ENCODE measurements at places on chromosomes 13 and 19.
A peak's percentile ranks its signal among the peaks of the same experiment; 100 is the strongest.

GRCh38 chr13:113853518-113854237 lies 10.2 kb downstream of the GAS6 start:
- no peak for DNase-seq

DNA sequence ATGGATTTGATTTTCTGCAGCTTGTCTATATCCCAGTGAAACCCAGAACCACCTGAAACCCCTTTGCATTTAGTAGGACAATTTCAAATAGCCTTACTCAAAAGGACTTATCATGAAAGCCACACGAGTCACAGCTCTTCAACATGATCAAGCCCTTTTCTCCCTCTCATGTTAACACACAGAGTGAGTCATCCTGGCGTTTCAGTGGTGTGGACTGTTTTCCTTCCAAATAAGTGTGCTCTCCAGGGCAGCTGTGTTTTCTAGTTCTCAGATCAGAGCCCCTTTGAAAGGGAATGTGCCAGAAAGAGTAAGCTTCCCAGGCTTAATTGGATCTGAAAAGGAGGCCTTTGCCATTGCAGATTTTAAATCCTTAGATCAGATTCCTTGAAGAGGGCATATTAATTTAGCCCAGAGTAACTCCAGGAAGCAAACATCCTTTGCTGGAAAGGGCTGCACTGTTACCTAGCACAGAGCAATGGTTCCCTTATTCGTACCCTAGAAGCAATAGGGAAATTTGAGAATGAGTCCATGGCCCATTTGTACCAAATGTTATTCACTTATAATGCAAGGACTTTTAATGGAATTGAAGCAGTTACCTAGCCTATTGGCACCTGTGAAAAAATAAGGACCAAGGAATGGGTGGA lies 51.3 kb downstream of the ERICH6B start:
- DNase-seq: no peak

GRCh38 chr13:42392716-42393572 lies 121.0 kb downstream of the AKAP11 start:
- DNase-seq: no peak

DNA sequence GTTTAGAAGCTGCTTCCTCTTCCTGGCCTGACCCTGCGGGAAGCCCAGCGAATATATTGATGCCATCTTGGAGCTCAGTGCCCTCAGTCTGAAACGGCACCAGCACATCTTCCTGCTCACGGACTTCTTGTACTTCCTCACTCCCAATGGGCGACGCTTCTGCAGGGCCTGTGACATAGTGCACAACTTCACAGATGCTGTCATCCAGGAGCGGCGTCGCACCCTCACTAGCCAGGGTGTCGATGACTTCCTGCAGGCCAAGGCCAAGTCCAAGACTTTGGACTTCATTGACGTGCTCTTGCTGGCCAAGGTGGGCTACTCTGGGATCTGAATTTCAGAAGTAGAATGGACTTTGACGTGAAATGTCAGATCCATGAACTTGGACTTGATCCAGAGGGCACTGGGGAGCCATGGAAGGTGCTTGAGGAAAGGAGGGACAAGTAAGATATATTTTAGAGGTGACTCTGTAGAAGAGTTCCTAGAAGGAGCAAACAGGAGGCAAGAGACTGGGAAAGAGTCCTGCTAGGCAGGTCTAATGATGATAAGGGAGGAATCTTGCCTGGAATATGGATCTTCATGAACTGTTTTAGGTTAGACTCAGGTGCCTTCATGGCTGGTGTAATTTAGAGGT lies 38.4 kb upstream of the CYP4F8 start:
- no peak for DNase-seq

- no peak for DNase-seq
These were observed 4.2 kb upstream of the CACNG7 start for GRCh38 chr19:53904909-53905308.

DNA sequence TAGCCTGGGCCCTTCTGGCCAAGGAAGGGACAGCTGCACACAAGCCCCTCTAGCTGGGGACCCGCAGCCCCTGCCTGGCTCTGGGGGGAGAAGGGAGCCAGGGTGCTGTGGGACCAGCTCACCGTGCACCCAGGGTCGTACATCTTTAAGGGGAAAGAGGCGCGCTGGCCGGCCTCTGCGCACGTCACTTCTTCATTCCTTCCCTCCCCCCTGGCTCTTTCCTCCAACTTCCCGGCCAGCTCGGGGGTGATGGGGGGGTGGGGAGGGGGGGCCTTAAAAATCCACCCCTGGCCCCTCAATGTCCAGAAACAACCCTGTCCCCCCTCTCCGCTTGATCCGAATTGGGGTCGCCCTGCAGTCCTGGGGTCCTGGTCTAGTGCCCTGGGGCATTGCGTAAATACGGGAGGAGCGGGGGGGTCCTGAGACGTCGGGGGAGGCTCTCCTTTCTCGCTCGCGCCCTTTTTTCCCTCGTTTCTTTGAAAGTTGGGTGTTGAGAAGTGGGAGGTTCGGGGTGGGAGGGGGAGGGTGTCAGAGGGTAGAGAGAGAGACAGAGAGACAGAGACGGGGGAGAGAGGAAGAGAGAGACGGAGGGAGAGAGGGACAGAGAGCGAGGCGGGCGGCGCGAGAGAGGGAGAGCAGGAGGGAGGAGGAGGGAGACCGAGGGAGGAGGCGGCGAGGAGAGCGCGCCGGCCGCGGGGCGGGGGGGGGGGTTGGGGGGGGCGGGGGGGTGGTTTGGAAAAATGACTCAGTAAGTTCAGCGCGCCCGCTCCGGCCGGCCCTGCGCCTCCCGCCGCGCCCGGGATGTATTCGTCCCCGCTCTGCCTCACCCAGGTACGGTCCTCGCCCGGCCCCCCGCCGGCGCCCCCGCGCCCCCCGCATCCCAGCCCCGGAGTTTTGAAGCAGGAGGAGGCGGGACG lies at the start of gene NFIC:
NFIC (plus strand) TSS at position 748 of the 917 bp plus-strand sequence; CDS start at position 802, 54 bp downstream.
- no peak for DNase-seq

DNA sequence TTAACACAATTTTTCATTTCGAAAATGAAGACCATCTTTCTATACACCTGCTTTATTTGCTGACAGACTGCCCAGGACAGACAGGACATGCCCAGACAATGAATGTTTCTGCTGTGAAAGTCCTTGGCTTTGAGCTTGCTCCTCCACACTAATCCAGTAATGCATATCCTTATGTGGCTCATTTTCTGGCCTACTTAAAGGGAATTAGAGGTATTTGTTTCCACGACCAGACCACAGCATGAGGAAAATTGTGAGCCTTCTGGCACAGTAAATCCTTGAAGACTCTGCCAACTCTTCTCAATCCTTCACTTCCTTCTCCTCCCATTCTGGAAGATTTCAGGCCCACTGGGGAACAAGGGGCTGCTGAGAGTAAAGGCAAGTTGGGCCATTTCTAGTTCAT lies 25.7 kb downstream of the CCDC70 start:
- DNase-seq: no peak

- DNase-seq: no peak
These were observed 123.6 kb downstream of the COL4A2 start for GRCh38 chr13:110430391-110431336.

DNA sequence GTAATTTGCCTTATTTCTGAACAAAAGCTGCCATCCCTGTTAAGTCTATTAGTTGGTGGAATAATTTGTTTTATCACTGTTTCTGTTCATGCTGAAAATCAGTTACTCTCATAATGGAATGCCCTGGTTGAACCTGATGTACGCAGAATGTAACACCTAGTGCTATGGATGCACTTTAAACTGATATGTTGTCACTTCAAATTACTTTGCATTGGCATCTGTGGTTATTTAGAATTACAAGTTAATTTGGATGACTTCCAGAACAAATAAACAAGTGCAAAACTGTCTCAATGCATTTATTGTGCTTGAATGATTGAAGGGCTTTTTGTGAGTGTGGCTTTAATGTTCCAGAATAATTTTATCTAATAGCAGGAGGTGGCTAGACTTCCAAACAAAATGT lies 368.2 kb upstream of the SLITRK5 start:
- no peak for DNase-seq

GRCh38 chr13:75760131-75761021 lies 124.2 kb downstream of the LMO7 start:
- DNase-seq: no peak

DNA sequence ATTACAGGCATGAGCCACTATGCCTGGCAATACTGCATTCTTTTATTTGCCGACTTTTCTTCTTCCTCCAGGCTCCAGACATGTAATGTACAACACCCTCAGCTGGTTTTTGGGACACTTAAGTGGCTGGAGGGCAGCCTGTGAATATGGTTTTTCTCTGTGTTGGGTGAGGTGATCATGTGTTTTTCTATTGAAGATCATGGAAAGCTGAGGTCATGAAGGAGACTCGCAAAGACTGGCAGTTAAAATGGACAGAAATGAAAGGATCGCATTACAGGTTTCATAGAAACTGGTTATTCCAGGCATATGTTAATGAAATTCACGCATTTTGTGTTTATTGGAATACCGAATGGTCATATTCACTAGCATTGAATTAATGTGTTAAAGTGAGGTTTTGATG lies 85.2 kb upstream of the RNF113B start:
- DNase-seq: no peak

DNA sequence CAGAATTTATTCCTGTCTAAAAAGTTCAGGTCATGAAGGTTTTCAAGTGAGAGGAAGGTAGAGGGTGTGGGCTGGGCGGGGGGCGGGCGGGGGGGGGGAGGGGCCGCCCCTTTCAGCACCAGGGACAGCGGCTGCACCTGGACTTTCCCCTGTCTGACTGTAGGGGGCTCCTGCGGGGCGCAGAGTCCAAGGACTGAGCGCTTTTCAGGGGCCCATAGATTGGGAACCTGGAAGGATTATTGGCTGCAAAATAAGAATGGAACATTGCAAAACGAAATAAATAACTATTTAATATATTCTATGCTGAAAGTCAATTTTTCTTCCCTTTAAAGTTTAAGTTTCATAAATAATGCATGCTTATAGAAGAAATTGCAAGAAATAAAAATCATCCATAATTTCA lies 8.9 kb upstream of the CYP4F3 start:
- peak; percentile 2 for DNase-seq

- DNase-seq: no peak
These were observed 17.0 kb downstream of the HAUS8 start for GRCh38 chr19:17058236-17058635.

DNA sequence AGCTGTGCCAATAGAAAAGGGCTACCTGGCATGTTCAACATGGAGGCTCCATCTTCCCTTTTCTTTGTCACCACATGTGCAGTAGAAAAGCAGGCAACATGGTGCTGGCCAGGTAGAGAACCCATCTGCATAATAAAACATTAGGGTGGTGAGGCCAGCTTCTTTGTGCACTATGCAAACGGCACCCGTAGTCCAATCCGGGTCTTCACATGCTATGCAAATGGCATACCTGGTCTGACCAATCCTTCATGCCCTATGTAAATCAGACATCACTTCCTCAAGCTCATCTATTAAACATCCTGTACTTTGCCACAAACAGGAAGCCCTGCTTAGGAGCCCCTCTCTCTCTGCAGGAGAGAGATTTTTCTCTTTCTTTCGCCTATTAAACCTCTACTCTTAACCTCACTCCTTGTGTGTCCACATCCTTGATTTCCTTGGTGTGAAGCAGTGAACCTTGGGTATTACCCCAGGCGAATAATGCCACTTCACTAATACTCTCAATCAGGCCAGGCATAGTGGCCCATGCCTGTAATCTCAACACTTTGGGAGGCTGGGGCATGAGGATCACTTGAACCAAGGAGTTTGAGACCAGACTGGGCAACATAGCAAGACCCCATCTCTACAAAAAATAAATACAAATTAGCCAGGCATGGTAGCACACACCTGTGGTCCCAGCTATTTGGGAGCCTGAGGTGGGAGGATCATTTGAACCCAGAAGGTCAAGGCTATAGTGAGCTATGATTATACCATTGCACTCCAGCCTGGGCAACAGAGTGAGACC lies 111.3 kb upstream of the MRI1 start:
- DNase-seq: no peak

GRCh38 chr19:53554804-53555203 lies 16.9 kb downstream of the ZNF331 start:
- no peak for DNase-seq

DNA sequence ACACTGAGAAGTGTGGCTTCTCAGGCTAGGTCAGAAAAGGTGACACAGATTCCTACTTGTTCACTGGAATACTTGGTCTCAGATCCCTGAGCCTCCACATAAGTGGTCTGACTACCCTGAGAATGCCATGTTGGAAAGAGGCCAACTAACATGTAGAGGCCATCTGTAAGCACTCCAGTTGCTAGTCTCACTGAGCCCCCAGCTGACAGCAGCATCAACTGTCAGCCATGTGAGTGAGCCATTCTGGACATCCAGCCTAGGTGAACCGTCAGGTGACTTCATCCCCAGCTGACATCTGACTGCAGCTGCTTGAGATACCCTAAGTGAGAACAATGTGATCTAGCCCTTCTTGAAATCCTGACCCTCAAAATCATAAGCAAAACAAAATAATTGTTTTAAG lies 18.1 kb upstream of the ARL11 start:
- no peak for DNase-seq

DNA sequence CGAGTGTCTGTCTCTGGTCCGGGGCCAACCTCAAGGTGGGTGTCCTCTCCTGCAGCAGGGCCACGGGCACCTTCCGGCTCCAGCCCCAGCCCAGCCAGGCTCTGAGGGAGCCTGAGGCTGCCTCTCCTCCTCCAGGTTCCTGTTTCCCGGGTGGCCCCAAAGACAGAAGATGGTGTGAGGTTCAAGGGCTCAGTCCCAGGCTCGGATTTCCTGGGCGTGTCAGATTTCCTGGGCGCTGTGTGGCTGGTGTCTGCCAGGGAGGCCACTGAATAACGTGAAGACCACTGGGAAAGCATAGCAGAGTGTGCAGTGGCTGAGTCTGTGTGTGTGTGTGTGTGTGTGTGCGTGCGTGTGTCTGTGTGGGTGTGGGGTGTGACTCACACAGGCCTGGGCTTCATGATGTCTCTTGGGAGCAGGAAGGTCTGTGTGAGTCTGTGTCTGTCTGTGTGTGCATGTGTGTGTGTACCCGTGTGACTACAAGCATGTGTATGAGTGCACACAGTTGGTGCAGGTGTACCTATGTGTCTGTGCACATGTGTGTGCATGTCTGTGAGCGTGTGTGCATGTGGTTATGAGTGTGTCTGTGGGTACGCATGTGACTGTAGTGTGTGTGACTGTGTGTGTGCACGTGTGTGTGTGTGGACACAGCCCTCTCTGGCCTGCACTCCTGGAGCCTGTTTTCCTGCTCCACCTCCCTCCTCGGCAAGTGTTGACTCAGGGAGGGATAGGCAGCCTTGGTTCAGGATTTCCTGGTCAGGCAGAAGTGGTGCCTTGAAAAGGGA lies 28.3 kb downstream of the CEBPA start:
- no peak for DNase-seq

DNA sequence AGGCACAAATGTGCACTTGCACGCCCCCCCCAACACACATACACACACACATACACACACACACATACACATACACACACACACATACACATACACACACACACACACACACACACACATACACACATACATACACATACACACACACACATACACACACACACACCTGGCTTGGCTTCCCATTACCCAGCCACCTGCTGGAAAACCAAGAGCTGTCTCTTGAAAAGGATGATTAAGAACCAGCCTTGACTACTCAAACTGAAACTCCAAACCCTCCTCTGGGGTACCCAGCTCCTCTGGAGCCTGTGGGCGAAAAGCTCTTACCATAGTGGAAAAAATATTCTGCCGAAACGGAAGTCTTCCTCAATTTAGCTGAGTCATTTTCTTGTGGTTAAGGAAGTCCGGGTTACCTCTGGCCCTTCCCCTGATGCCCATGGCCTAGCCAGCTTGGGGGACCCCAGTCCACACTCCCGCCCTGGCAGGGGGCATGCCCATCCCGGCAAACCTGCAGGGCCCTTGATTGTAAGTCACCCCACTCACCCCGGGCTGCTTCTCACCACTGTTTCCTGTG lies 21.9 kb downstream of the CEBPA start:
- DNase-seq: no peak
